ENCODE measurements at places on chromosomes 3 and 15. TPM values are rescaled to one million over a fixed set of nuclear protein-coding genes. Genes with fewer than 3 reads are reported as not detected.

DNA sequence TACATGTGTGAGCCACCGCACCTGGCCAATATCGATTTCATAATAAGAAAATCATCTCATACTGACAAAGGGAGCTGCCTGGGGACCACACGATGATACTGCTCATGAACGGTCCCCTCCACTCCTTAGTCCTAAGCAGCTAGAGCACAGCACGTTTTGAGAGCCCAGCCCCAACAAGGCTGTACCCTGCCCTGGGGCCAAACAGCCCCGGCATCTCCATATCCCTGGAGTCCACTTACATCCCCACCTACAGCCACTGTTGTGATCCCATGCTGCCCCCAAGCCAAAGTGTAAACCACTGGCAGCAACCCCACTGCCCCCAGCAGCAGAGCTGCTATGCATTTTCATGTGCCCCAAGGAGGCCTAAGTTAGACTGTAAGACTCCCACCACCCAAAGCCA, 52.8 kb downstream of the ADAM10 start:
- no peak for DNase-seq

GRCh38 chr3:31132132-31132769, 237.8 kb upstream of the GADL1 start:
- no peak for DNase-seq

DNA sequence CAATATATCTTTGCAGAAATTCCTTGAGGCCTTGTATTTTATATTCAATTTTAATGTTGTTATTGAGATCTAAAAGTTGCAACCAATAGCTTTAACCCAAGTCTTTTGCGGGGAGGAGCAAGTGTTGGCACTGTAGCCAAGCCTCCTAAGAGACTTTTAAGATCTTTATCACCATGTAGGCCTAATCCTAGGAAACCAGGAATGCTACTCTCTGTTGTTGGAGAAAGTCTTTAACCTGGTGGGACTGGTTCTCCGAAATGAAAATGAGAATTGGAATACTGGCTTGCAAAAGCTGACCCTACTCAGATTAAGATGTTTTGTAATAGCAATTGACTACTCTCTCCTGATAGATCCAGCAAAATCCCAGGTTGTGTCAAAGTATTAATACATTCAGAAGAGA, 25.8 kb downstream of the SHC4 start:
- no peak for DNase-seq

- DNase-seq, result peak; percentile 72
Measured at GRCh38 chr3:71360180-71360579, 223.3 kb downstream of the FOXP1 start.

GRCh38 chr3:187750006-187750512, 4.8 kb upstream of the BCL6 start:
- peak; percentile 68 for DNase-seq

DNA sequence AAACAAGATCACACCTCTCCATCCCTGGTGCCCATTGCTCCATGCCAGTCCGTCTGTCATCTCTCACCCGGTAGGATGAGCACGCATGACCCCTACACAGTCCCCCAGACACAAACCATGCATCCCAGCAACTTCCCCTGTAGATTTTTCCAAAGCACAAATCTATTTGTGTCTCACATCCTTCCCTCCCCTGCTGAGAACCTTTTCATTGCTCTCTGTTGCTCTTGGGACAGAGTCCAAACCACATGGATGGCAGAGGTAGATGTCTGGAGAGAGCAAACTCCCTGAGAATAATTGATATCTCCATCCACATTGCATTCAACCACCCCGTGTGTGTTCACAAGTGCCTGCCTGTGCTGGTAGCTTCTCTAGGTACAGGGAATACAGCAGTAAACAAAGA, 29.9 kb upstream of the LRTM1 start:
- DNase-seq, result no peak

GRCh38 chr3:69671082-69671952, 67.9 kb upstream of the MITF start:
- DNase-seq, result no peak

DNA sequence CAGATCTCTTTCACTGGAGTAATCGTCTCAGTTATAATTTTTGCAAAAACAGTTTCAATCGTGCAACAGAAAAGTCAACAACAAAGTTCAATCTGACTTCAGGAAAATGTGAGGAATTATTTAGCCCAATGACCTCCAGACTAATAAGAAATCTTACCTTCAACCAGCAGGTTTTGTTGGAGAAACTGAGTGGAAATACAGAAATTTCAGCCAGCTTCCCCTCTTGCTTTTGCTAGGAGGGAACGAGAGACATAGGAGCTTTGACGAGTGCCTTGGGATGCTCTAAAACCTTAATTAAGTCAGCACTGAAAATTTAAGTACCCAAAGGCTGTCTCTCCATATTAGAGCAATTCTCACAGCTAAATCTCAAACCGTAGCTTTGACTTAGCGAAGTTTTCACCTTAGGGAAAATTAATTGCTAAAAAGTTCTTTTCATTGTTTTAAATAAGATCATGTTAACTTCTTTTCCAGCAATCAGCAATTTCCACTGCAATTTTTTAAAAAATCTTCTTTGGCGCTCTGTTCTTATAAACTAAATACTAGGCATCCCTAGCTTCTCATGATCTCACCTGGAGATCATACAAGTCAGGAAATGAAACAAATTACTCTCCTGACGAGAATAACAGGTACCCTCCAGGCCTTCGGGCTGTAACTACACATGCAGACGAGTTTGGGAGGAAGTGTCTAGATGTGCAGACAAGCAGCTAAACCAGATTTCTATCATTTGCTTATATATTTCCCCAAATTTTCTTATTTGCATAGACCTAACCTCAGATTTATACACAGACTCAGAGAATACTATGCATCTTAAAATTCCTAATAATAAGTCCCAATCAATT, 250.2 kb downstream of the FAM43A start:
- no peak for DNase-seq

DNA sequence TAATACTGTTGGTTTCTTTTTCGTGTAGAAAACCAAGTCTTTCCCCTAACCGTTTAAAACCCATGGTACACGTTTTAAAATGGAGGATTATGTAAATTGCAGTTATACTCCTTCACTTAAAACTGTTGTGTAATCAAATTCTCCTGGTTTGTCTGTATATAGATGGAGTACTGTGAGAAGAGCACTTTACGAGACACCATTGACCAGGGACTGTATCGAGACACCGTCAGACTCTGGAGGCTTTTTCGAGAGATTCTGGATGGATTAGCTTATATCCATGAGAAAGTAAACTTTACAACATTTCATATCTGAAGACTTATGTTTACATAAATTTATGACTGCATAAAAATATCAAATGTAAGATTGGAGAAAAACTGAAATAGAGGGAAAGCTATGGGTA, 51.2 kb downstream of the SRP14 start:
- DNase-seq, result no peak

DNA sequence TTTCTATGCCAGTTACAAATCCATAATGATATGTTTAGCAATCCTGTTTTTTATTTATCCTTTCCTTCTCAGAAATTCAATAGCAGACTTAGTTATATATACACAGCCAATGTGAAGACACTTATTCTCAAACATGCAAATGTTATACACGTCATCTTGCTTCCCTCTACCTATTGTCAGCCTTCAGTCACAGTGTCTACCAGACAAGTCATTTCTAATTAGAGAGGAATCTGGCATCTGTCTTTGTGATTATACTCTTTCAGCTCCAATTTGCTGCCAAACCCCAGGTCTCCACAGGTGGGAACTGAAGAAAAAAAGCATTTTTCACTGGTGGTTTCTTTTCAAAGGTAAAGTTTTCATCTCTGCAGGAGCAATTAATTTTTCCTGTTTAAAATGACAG, 793.1 kb downstream of the AGBL1 start:
- no peak for DNase-seq

DNA sequence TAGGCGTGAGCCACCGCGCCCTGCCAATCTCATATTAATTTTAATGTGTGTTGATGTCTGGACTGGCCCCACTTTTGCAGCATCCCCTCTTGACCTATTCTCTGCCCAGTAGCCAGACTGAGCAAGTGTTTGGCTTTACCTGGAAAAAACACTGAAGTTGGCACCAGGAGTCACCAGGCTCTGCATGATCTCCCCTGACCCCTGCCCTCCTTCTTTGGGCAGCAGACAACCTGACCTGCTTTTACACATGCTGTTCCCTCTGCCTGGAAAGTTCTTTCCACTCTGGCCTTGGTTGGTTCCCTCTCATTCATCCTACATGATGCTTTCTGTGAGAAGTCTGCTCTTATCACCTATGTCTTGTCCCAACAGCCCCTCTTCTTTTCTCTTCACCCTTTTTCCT, 67.9 kb upstream of the SLC2A2 start:
- no peak for DNase-seq

GRCh38 chr15:49900903-49901235, 218.2 kb downstream of the ATP8B4 start:
- DNase-seq, result no peak

GRCh38 chr3:94784274-94784673, 721.4 kb downstream of the NSUN3 start:
- no peak for DNase-seq

GRCh38 chr15:47475336-47475735, 242.0 kb upstream of the SEMA6D start:
- DNase-seq, result no peak

DNA sequence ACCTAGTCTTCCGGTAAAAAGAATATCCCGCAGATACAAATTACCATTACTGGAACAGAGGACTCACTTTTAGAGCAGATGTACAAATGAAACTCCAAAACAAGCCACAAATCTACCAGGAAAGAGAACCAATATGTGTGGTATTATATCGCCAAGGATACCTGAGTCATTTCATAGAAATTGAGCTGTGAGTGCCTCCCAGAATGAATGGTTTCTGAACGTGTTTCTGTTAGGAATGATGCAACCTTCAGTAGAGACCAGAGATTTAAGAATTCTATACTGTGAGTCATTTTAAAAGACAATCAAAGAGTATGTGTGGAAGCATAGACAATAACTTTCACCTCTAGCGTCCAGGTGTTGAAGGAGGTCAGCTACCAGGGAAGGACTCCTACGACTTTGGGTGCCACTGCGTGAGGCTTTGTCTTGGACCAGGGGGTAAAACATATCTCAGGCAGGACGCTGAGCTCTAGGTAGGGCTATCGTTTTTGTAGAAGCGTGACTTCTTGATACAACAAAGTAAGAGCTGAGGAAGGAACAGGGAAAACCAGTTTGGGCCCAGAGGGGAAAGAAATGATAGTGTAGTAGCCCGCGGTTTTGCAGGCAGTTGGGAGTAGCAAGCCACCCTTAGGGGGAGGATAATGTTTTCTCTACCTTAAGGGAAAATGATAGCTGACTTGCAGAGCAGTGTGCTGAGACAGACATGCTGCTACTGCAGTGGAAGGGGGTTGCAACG, 210.4 kb downstream of the TP63 start:
- peak; percentile 33 for DNase-seq

DNA sequence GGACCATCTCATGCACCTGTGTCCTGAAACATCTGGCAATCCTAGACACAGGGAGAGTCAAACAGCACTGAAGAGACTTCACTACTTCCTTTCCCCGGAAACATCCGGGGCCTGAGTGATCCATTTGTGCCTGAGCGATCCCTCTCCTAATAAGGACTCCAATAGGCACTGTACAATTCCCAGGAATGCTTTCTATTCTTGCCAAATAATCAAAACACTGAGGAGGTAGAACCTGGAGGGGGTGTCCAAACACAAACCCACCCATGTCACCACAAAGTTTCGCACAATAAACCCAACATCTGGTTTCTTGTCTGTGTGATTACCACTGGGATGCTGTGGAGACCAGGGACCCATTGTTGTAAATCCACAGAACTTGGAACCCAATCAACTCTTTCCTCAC, 205.0 kb downstream of the OPA1 start:
- DNase-seq, result no peak

- no peak for DNase-seq
Measured at GRCh38 chr3:168693870-168694269, 598.1 kb upstream of the GOLIM4 start.

DNA sequence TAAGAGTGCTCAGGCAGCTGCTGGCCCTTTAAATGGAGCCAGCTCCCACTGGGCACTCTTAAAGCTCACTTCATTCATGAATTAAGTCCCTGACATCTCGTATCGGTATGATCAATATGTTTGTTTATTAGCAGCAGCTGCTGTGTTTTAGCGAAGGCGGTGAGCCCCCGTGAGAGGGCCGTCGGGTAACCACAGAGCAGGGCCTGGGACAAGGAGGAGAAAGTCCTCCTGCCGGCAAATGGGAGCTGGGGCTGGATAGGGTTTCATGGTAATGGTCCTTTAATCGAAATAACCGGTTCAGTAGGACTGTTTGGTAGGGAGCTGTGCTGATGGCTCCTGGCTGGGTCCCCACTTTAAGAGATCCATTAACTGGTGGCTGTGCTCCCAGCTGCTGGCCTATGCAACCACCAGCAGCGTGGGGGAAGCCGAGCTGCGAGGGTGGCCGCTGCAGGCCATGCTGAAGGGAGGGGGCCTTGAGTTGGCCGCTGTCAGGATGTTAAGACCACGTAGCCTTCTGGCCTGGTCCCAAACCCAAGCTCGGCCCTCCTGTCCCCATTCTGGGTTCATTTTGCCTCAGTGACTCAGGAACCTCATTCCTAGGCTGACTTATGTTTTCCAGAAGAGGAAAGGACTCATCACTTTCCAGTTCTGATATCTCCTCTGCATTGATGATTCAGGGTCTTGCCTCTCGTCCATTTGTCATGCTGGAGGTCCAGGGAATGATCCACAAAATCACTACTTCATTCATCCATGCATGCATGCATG, 67.6 kb upstream of the NTRK3 start:
- DNase-seq, result no peak

DNA sequence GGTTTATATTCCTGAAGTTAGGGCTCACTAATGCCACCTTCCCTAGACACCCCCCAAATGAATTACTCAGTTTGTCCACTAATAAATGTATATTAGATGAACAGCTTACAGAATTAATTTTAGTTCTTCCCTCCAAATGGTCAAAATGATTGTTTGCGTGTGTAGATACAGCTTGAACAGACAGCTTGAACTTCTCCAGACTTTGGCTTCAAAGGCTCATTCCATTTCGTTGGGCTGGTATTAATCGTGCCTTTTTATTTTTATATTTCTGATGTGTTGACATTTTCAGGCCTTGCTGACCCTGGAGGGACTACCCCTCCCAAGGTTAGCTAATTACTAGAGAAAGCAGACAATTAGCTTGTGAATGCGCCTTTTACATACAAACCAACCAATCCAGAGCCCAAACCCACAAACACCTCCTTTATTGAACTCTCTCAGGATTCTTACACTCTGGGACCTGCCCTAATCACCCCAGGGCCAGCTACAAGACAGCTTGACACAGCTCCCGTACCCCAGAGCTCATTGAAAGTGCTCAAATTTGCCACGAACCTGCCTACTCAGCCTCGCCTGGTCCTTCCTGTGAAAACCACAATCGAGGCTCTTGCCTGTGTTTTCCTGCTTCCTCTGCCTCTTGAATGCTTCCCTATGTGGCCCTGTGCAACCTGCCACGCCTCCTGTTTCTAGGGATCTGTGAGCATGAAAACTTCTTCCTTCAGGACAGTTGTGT, 40.3 kb downstream of the RPL22L1 start:
- no peak for DNase-seq

- DNase-seq, result no peak
Measured at GRCh38 chr3:166283840-166284239, 446.6 kb upstream of the BCHE start.

The SLC41A3 gene
- 25.5 TPM for total RNA-seq

The COLQ gene
- 0.14 TPM for total RNA-seq

The GNAT1 gene
- total RNA-seq, result not detected

The FANCD2OS gene
- total RNA-seq, result not detected

The DOCK3 gene
- total RNA-seq, result 0.43 TPM

The CHRNB4 gene
- total RNA-seq, result 0.23 TPM
